ENCODE measurements at places on chromosomes 2 and 18. TPM values are rescaled to one million over a fixed set of nuclear protein-coding genes. Genes with fewer than 3 reads are reported as not detected.

DCC gene
- not detected for total RNA-seq

MDH1B gene
- total RNA-seq, result 1.6 TPM

MAB21L4 gene
- 0.22 TPM for total RNA-seq

NOSTRIN gene
- total RNA-seq, result 2.7 TPM

MLPH gene
- total RNA-seq, result 270 TPM

TBR1 gene
- total RNA-seq, result 0.07 TPM

UCN gene
- 0.61 TPM for total RNA-seq

PDCD1 gene
- total RNA-seq, result 0.12 TPM

GRB14 gene
- 5.0 TPM for total RNA-seq

LINC00305 gene
- total RNA-seq, result not detected

GKN1 gene
- 0.94 TPM for total RNA-seq

ZNF513 gene
- total RNA-seq, result 13.6 TPM

FN1 gene
- 307 TPM for total RNA-seq

GALNT13 gene
- 9.1 TPM for total RNA-seq

OTOS gene
- total RNA-seq, result not detected

FAM237A gene
- not detected for total RNA-seq

CCDC148 gene
- 0.45 TPM for total RNA-seq

SAG gene
- total RNA-seq, result not detected

NRP2 gene
- total RNA-seq, result 134 TPM

TEX44 gene
- not detected for total RNA-seq

SLC25A52 gene
- total RNA-seq, result not detected

REEP1 gene
- 0.88 TPM for total RNA-seq

ELOA2 gene
- total RNA-seq, result not detected

OR6B2 gene
- not detected for total RNA-seq

IL1F10 gene
- total RNA-seq, result not detected

GPBAR1 gene
- total RNA-seq, result 0.29 TPM

UBXN2A gene
- total RNA-seq, result 23.7 TPM

LAMA3 gene
- 52.1 TPM for total RNA-seq
